Stimulated activated CD4-positive, alpha-beta T cell treated with anti-CD3 and anti-CD28 coated beads, Interleukin-4, amount 100 ng/mL, for 4 hours (primary cell): ENCODE measurements at places on chromosomes 16 and 17.

DNA sequence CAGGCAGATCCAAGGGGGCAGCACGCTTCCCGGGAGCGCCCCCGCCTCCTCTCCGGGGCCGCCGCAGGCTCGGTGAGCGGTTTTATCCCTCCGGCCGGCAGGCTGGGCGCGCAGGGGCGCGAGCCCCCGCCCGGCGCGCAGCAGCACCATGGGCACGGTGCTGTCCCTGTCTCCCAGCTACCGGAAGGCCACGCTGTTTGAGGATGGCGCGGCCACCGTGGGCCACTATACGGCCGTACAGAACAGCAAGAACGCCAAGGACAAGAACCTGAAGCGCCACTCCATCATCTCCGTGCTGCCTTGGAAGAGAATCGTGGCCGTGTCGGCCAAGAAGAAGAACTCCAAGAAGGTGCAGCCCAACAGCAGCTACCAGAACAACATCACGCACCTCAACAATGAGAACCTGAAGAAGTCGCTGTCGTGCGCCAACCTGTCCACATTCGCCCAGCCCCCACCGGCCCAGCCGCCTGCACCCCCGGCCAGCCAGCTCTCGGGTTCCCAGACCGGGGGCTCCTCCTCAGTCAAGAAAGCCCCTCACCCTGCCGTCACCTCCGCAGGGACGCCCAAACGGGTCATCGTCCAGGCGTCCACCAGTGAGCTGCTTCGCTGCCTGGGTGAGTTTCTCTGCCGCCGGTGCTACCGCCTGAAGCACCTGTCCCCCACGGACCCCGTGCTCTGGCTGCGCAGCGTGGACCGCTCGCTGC is 832 bp downstream of the CDK5R1 start:
- DNase-seq, result no peak

GRCh38 chr16:46712911-46713310 is 23.5 kb downstream of the ORC6 start:
- no peak for DNase-seq

GRCh38 chr16:24051125-24051524 is 205.0 kb upstream of the CACNG3 start:
- DNase-seq, result no peak

DNA sequence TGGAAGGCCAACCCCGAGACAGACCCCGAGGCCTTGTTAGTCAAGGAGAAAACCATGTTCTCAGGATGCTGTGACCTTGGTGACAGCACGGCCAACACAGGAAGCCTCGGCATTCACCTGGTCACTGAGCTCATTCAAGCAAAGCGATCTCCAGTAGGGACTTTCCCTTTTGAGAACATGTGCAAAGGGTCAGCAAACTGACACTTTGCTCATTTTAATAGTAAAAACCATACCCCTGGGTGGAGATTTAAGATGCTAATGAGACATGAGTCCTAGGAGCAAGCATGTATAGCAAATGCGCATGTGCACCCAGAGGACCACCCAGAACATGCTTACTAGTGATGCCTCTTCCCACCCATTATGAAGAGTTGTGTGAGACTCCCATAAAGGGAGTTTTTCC is 5.7 kb upstream of the SULT1A2 start:
- DNase-seq, result no peak

DNA sequence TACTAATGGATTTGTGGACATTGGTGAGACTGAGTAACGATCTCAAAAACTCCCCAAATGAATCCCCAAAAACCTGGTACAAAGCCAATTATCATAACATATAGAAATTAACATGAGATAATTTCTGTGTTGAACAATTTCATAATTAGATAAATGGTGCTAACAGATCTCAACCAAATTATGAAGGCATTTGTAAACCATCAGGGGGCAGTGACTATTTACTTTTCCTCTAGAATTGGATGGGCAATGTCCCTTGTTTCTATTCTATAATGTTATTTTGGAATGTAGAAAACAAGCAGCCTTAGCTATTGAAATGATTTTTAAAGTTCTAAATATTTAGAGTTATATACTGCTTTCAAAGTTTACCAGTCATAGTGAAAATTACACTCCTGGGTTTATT is 57.8 kb downstream of the MYH10 start:
- no peak for DNase-seq

DNA sequence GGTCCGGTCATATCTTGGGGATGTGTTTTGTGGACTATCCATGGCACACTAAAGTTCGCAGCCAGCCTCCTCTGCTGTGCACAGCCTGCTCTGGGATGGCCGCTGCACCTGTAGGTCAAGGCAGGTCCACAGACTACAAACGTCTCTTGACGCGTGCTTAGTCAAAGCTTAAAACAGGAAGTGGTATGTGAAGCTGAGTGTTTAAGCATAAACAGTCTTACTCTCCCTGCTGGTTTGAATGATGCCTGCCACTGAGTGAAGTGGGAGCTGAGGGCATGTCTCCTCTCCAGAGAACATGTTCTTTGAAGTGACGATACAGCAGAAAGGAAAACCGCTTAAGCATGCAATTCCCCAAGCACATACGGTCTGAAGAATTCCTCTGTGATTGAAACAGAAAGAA is 365.6 kb downstream of the SLC39A11 start:
- DNase-seq, result peak; percentile 8

DNA sequence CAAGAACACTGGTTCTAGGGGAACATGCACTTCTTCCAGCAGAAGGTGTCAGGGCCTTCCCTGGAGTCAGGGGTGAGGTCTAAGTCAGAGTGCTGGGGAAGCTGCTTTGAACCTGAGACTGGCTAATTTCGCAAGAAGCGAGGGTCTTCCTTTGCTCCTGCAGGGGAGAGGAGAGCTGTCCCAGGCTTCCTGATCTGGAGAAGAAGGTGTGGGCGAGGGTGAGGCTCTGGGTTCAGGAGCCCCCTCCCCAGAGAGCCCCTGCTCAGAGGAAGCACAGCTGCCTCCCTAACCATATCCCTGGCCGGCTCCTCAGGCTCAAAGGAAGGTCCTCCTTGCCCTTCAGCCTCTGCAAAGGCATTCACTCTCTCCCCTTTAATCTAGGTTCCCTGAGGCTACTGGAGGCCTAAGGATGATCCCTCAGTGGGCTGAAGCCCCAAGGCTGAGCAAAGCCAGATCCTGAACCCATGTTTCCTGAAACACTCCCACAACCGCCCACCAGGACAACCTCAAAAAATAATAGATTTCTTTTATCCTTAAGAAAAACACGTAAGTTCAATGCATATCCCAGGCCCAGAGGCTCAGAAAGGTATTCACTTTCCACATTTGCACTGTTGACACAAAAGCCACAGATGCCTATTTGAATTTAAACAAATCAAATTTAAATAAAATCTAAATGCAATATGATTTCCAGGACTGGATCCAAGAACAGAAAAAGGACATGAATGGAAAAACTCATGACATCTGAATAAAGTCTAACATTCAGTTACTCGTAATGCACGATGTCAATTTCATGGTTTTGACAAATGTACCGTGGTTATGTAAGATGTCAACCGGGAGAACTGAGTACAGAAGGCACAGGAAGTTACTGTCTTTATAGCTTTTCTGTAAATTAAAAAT is 71.5 kb upstream of the RCVRN start:
- no peak for DNase-seq

- DNase-seq, result no peak
Observed at GRCh38 chr16:48471435-48471834, 86.2 kb upstream of the SIAH1 start.

DNA sequence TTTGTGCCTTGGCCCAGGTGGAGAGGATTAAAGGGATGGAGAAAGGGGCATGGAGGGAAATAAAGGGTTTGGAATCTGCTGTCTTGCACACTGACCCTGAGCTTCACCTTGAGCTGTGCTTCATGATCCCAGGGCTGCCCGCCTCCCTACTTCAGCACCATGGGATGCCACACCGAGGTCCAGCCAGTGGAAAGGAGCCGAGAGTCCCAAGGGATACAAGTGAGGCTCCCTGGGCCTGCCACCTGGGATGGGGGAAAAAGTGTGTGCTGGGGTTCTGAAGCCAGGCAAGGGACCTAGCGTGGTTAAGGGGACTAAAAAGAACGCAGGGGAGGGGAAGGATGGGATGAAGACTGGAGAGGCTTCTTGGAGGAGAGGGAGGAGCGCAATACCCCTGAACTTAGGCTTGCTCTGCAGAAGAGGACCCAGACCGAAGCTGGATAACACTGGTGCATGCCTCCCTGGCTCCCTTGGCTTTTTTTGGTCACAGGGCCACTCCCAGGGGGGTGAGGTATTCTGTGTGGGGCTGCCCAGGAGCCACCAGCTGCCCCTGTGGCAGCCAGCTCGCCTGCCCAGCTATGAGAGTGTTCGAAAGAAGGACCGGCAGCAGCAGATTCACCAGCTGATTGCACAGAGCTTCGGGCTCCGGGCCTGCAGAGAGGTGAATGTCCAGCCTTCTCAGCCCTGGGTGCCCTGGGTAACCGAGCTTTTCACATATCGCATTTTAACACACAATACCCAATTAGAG is 7.2 kb downstream of the MRPL27 start:
- DNase-seq, result no peak

- no peak for DNase-seq
Observed at GRCh38 chr17:81534157-81535006, 6.2 kb downstream of the FSCN2 start.

GRCh38 chr17:69448431-69449102 is 34.1 kb downstream of the MAP2K6 start:
- no peak for DNase-seq

DNA sequence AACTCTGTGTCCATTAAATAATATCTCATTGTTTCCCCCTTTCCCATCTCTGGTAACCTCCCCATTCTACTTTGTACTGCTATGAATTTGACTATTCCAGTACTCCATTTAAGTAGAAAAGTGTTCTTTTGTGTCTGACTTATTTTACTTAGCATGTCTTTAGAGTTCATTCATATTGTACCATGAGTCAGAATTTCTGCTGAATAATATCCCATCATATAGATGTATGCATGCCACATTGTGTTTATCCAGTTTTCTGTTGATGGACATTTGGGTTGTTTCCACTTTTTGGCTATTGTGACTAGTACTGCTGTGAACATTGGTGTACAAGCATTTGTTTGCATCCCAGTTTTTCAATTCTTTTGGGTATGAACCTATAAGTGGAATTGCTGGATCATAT is 6.0 kb downstream of the PPM1D start:
- no peak for DNase-seq

DNA sequence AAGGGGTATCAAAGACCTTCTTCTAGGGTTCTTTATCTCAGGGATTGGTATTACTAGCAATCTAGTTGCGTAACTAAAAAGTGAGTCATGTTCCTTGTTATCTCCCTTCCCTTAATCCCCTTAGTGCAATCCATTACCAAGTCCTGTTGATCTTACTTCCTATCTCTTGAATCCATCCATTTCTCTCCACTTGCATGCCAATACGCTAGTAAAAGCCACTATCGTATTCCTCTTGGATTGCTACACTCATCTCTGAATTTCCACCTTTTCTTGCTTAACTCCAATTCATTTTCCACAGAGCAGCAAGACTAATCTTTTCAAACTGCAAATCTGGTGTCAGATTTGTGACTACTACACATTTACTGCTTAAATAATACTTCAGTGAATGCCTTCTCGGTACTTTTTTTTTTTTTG is 1.8 kb upstream of the ADAT1 start:
- DNase-seq, result no peak

DNA sequence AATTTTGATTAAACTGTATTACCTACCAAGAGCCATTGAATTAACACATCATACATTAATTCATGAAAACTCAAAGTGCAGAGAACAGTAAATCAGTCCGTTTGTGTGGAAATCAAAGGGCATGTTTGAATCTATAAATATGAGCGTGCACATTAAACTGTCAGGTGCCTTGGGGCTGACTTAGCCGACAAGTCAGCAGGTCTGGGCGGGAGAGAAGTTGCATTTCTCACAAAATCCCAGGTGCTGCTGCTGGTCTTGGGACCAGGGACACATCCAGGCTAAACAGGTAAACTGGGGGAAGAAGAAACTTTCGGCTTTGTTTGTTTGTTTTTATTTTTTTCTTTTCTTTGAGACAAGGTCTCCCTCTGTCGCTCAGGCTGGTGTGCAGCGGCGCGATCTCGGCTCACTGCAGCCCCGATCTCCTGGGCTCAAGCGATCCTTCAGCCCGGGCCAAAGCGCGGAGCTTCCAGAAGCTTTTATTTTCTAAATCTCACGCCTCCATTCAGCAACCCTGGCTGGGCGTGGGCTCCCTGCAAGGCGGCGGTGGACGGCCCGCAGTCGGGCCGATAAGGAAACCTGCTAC is 213.9 kb downstream of the MRTFB start:
- no peak for DNase-seq

DNA sequence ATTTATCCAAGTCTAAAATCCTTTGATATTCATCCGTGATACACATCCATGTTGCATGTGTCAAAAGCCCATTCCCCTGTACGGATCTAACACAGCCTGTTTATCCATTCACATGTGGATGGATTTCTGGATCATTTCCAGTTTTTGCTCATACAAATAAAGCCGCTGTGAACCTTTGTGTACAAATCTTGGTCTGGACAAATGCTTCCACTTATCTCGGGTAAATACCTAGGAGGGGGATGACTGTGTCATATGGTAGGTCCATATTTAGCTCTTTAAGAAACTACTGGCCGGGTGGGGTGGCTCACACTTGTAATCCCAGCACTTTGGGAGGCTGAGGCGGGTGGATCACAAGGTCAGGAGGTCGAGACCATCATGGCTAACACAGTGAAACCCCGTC is 6.3 kb upstream of the TBCD start:
- no peak for DNase-seq

DNA sequence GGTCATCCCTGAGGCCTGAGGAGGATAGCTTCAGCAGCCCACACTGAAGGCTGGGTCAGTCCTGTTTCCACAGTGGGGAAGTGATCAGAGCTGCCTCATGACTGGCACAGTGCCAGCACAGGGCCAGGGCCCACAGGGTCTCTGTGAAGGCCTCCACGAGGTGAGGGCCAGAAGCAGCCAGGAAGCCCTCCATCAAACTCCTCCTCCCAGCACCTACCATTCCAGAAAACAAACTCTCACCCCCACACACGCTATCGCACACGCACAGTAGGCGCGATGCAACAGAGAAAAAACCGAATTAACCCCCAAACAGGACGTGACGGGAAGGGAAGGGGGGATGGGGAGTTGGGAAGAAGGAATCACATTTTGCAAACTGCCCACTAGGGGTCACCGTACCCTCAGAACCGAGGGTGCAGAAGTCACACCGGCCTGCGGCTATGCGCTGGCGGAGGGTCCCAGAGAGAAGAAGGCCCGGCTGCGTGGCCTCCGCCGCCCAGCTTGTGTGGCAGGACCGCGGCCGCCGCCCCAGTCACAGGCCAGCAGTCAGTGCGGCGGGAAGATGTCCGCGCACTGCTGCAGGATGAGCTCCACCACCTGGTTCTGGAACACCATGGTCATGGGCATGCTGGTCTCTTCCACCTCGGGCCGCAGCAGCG is 37.6 kb downstream of the ARHGAP27 start:
- DNase-seq, result peak; percentile 26

DNA sequence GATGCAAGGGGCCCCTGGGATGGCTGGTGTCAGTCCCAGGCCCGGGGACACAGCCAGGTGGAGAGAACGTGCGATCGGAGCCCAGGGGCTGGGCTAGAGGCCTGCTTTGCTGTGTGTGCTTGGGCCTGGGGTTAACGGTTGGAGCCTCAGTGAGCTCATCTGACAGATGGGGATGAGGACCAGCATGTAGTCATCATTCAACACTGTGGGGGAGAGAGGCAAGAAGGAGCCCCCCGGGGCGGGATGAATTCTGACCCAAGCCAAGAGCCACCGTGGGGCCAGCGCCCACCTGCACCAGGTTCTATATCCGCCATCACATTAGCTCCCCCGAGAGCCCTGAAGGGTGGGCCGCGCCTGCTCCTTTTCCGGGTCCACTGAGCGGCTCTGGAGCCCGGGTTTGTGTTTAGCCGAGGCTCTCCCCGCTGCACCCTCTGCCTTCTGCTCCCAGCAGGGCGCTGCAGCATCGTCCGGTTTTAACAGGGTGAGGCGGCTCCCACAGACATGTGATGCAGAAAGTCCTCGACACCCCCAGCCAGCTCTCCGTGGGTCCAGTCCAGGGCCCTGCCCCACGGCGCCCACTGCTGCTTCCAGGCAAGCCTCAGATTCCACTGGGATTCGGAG is 365.7 kb downstream of the SEC14L1 start:
- no peak for DNase-seq
